DND-41 (cell line): ENCODE measurements at places on chromosomes 3 and 15.

- DNase-seq = no peak
These were observed 300.6 kb downstream of the SATB1 start for GRCh38 chr3:18124501-18124900.

DNA sequence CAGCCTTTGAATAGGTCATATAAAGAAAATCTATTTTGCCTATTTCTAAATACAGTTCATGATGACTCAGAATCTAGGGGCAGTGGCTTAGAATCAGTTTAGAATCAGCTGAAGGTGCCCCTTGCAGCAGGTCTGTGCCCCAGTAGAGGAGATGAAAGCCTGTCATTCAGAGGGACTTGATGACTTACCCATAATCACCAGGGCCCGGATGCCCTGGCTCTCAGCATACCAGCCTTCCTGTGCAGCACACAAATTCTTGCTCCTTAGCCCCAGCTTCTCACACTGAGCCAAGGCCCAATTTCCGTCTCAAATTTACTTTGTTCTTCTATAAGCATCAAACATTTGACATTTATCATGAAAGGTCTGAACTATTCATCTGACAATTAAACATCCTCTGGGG, 83.2 kb upstream of the EOMES start:
- DNase-seq = no peak

DNA sequence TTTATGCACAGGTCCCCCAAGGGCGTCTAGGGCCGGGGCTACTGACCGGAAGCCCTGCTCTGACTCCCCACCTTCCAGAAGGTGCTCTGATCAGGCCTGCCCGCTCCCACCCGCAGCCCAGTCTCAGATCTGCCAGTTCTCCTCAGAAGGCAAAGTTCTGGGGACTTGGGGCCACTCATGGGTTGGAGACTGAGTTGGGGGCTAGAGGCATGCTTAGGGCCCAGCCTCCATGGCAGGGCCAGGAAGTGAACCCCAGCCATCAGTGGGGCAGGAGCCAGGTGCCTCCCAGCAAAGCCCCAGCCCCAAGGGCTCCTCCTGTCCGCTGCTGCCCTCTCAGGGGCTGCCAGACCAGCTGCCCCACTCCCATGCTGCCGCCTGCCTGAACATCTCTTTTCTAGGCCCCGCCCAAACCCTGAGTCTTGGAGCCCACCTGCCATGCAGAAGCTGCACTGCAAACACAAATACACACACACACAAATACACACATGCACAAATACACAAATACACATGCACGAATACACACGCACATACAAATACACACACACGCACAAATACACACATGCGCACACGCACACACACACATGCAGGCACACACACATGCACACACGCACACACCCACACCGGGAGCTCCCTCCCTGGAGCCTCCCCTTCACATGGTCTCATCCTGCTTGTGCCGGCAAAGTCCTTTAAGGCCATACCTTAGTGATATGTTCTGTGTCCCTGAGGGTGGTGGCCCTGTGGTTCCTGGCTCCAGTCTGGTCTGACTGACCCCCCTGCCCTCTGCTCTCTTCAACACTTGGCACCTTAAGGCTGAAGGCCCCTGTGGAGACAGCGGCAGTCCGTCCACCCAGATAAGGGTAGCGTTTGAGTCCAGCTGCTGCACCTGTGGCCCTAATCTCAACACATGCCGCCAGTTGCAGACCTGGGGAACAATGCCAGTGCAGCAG, 59.2 kb upstream of the KLF13 start:
- DNase-seq = peak; percentile 33

DNA sequence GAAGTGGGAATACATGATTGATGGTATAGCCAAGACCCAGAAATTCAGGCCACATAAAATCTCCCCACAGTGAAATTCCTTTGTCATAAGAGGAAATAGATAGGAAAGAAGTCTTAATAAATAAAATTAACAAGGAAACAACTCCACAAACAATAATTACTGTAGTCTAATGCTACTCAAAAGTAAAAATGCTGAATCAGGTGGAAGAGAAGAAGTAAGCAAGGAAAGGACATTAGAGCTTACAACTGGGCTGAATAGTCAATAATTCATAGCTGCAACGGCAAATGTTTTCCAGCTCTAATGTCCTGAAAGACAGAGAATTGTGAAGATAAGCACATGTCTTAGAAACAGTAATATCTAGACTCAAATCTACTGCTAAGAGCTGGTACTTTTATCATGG, 64.4 kb downstream of the STRIT1 start:
- no peak for DNase-seq

- no peak for DNase-seq
These were observed 325.1 kb upstream of the THBS1 start for GRCh38 chr15:39255760-39256159.

- DNase-seq = no peak
These were observed 20.4 kb downstream of the NSUN3 start for GRCh38 chr3:94083261-94083660.

DNA sequence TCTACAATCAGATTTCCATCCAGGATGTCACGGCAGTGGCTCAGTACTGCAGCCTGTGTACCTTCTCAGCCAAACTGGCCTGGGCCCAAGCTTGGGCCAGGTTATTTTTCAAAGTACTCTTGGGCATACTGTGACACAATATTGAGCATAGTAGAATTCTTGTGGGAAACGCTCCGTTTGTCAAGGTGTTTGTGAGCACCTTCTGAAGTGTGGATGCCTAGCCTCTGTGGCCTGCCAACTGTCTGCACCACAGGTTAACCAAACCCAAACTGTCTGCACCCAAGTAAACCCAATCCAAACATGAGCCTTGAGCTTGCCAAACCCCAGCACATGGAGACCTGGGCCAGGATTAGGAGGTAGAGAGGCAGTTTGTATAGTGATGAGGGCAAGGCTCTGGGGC, 25.4 kb downstream of the CTDSPL start:
- no peak for DNase-seq

GRCh38 chr3:75295013-75295412, 369.1 kb upstream of the FRG2C start:
- DNase-seq = no peak

- DNase-seq = no peak
These were observed 38.9 kb upstream of the RNU6-1 start for GRCh38 chr15:67878712-67879206.

GRCh38 chr3:124838963-124839362, 48.2 kb downstream of the ITGB5 start:
- no peak for DNase-seq

DNA sequence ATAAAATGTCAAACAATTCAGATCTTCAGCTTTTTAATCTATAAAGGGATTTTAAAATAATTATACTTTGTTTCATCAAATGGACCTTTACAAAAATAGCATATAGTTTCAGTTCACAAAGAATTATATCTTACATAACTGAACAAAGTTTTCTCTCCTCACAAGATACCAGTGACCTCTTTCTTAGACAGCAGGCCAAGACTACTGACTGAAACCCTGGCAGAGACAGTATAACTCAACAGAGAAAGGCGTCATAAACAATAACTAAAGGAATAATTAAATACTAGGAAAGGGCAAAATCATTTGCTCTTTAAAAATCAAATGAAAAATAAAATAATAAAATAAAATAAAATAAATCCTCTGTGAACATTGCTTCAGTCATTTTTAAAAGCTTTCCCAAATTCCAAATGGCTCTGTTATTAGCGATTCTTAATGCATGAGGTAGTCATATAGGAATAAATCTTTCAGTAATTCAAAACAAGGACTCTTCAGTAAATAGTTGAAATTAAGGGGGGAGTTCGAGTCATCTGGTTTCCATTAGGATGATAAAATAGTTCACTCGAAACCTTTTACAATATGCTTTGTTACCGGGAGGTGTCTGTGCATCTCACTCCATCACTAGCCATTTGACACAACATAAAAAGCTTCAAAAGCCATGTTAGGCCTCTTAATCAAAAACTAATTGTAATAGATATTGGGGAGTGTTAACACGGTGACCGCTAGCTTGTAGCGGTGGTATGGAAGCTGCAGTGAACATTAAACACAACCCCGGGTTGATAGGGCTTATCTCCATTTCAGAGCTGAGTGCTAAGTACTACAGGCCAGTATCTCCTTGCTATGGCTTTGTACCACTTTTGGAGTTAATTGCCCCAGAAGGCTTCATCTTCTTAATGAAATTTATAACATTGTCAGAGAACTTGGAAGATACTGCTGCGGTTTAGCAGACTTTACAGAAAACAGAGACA, 142.9 kb upstream of the NR2F2 start:
- no peak for DNase-seq

DNA sequence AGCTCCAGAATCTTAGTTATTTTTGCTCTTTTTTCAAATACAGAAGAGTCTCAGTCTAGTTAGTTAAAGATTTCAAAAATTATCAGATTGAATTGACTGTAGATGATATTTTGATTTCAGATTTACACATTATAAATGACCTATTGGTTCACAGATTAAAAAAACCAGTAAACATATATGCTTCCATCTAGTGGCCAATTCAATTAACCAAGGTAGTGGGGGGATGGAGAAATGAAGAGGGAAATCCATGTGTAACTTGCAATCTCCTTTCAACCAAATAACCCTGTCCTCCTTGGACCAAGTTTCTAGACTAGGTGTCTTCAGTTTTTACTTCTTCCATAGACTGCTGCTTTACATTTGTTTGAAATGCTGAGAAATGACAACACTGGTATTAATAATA, 789.8 kb downstream of the ROBO1 start:
- DNase-seq = no peak

- no peak for DNase-seq
These were observed 155.2 kb downstream of the RBPMS2 start for GRCh38 chr15:64619880-64620839.

GRCh38 chr15:68463444-68463843, 31.5 kb upstream of the ITGA11 start:
- DNase-seq = no peak
